Activated CD8-positive, alpha-beta memory T cell treated with anti-CD3 and anti-CD28 coated beads for 1 hour (primary cell): ENCODE measurements at places on chromosomes 5 and 9.

GRCh38 chr9:131872006-131872405 lies 132.1 kb upstream of the RAPGEF1 start:
- no peak for DNase-seq

GRCh38 chr5:156913719-156914370 lies 49.2 kb downstream of the TIMD4 start:
- DNase-seq, result no peak

GRCh38 chr5:175680463-175680862 lies 22.6 kb downstream of the HRH2 start:
- DNase-seq, result no peak

GRCh38 chr9:38334234-38334633 lies 58.3 kb upstream of the ALDH1B1 start:
- no peak for DNase-seq

- DNase-seq, result no peak
These were observed 334.6 kb downstream of the MED10 start for GRCh38 chr5:6043491-6044310.
